NCI-H1436 (cell line): ENCODE measurements at places on chromosomes 16 and 17.
A peak's percentile ranks its signal among the peaks of the same experiment; 100 is the strongest.

DNA sequence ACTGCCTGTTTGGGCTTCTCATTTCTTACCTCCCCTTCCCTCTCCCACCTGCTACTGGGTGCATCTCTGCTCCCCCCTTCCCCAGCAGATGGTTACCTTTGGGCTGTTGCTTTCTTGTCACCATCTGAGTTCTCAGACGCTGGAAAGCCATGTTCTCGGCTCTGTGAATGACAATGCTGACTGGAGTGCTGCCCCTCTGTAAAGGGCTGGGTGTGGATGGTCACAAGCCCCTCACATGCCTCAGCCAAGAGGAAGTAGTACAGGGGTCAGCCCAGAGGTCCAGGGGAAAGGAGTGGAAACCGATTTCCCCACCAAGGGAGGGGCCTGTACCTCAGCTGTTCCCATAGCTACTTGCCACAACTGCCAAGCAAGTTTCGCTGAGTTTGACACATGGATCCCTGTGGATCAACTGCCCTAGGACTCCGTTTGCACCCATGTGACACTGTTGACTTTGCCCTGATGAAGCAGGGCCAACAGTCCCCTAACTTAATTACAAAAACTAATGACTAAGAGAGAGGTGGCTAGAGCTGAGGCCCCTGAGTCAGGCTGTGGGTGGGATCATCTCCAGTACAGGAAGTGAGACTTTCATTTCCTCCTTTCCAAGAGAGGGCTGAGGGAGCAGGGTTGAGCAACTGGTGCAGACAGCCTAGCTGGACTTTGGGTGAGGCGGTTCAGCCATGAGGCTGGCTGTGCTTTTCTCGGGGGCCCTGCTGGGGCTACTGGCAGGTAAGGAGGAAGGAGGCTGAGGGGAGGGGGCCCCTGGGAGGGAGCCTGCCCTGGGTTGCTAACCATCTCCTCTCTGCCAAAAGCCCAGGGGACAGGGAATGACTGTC lies at the start of gene CD68:
Gene CD68, plus strand, starts transcription at position 638 of the 833 bp plus-strand sequence. Its CDS starts 40 bp downstream, at position 678.
- DNase-seq, result no peak

DNA sequence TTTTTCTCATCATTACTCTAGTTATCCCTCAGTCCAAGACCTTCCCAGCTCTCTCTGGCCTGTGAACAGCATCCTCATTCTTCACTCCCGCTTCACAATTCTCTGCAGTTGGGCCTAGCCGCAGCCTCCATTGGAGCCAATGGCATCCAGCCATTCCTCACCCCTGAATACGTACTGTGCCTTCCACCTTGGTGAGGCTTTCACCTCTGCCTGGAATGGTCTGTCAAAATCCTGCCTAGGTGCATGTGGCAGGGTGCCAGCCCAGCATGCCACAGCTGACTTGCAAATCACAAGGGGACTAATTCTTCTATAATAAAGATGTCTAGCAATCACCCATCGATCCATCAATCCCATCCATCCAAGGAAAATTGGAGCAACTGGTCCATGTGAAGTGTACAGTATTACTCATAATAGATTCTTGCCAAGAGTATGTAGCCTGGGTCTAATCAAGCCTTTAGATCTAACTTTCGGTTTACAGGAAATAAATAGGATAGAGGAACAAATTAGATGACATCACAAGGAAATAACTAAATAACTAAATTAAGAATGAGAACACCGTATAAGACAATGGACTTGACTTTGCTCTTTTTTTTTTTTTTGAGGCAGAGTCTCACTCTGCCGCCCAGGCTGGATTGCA lies 5.1 kb upstream of the CX3CL1 start:
- DNase-seq, result no peak

GRCh38 chr16:15553313-15554088 lies 89.5 kb downstream of the MARF1 start:
- DNase-seq, result no peak

DNA sequence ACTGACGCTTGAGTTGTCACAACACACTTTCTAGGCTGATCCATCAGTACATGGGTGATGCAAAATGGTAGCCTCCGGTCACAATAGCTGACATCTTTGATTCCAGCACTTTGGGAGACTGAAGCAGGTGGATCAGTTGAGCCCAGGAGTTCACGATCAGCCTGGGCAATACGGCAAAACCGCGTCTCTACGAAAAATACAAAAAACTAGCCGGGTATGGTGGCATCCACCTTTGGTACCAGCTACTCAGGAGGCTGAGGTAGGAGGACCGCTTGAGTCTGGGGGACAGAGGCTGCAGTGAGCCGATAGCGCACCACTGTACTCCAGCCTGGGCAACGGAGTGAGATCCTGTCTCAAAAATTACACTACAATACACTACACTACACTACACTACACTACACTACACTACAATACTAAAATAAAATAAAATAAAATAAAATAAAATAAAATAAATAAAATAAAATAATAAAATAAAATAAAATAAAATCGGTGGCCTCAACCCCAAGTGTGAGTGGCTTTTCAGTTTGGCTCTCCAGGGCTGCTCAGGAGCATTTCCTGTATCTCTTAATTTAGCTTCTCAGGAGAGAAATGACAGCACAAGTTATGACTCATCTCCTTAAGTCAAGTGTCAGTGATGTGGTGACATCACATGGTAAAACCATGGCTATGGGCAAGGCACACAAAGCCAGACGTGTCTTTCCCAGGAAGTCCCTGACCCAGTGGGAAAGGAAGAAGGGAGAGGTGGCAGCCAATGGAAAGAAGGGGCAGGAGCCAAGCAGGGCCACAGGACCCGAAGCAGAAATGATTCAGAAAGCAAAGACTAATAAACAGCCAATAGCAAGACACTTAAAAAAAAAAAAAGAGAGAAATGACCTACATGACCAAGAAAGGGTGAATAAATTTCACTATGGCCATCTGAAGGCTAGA lies 75.3 kb upstream of the TBC1D3K start:
- DNase-seq, result no peak

DNA sequence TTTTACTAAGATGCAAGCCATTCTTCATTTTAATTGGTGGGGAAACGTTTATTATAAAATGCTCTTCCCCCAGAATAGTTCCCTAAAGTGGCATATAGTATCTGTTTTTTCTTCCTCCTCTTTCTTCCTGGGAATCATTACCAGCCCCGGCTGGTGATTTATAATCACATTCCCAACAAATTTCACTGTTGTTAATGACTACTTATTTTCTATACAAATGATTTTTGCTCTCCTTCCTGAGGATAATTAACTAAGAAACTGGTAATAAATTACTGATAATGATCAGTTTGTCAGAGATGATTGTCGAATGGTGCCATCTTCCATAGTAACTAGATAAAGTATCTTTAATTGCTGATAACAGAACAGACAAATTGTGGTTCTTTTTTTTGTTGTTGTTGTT lies 785.5 kb upstream of the RBFOX1 start:
- no peak for DNase-seq

DNA sequence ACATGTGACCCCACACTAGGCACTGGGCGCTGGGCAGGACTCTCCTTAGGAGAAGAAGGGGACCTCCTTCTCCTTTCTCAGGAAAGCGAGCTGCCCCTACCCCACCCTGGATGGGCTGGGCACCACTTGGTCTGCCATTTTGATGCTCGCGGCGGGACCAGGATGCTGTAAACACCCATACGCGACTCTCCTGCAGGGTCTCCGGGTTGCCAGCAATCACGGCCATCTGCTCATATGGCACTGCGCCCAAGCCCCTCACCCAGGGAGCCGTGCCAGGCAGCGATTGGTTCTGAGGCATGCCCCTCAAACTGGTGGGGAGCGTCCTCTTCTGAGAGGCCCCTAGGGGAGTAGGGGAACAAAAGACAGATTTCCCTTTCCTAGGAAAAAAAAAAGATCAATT lies 99.0 kb downstream of the C16orf78 start:
- no peak for DNase-seq

- no peak for DNase-seq
These were observed at the start of gene PRAC1 for GRCh38 chr17:48722201-48722907. TSS of gene PRAC1 (minus strand) at chr17:48722518. CDS start at chr17:48722392, 126 bp downstream.

DNA sequence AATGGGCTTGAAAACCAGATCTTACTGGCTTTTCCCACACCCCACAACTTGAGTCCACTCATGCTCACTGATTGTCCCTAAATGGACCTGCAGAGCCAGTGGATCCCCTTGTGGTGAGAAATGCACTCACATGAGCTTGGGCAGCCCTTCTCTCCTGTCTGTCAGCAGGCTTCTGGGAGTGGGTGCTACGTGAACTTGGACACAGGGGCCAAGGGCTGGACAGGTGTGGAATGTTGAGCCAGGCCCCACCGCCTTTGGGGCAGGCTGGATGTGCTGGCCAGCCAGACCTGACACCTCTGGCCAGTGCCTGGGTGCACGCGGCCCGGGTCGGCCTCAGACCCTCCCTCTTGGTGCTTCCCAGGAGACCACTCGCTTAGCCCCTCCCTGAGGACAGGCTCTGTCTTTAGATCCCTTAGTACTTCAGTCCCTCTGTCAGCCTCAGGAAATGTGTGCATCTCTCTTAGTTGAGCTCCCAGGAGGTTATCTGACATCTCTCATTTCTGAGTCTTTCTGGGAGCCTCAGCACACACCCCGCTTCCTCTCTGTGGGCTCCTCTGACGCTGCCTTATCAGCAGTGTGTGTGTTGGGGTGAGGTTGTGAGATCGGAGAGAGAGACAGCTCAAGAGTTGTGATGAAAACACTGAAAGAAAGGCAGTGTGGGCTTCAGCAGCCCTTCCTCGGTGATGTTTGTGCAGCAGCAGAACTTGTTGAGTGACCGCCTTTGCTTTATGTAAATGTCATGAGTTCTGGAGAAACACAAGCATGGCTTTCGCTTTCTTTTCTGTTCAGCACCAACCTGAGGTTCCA lies 117.0 kb downstream of the RAB11FIP4 start:
- no peak for DNase-seq

DNA sequence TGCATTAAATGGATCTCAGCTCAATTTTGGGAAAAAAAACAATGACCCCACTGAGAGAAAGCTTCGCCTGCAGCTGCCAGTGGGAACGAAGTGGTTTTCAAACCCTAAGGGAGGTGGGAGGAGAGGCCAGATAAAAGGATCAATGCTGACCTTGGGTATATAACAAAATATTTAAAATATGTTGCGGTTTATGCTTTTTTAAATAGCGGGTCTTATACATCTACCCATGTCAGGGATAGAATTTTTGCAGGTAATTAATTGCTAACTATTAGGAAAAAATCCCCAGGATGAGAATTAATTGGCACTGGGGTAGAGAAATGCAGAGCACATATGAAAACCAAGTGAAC lies 10.9 kb upstream of the FOXF1 start:
- no peak for DNase-seq

GRCh38 chr17:44448412-44448811 lies 54.8 kb downstream of the GPATCH8 start:
- no peak for DNase-seq

GRCh38 chr16:11892761-11893160 lies 23.0 kb downstream of the GSPT1 start:
- no peak for DNase-seq

DNA sequence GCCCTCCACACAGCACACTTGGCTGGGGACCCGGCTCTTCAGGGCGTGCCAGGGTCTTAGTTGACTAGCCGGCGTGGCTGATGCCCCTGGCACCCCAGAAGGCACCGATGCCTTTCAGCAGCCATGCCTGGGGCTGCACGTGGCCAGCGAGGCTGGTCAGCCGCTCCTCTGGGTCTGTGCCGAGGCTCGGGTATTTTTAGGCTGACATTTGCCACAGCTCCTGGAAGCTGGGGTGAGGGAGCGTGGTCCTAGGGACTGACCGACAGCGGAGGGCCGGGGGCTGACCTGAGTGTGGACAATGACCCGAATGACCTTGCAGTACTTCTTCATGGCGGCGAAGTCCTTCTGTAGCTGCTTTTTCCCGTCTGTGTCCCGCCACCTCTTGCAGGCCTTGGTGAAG lies 3.9 kb downstream of the RPL3L start:
- DNase-seq, result no peak

- DNase-seq, result no peak
These were observed 2.0 kb downstream of the STAT5B start for GRCh38 chr17:42274253-42274542.

- DNase-seq, result no peak
These were observed 4.0 kb downstream of the SKA2 start for GRCh38 chr17:59151006-59151405.

- no peak for DNase-seq
These were observed 72.3 kb downstream of the SEC14L1 start for GRCh38 chr17:77212833-77213777.

GRCh38 chr16:53530046-53530445 lies 27.0 kb upstream of the AKTIP start:
- no peak for DNase-seq

- no peak for DNase-seq
These were observed 1.8 kb downstream of the KRTAP9-4 start for GRCh38 chr17:41251261-41251660.

DNA sequence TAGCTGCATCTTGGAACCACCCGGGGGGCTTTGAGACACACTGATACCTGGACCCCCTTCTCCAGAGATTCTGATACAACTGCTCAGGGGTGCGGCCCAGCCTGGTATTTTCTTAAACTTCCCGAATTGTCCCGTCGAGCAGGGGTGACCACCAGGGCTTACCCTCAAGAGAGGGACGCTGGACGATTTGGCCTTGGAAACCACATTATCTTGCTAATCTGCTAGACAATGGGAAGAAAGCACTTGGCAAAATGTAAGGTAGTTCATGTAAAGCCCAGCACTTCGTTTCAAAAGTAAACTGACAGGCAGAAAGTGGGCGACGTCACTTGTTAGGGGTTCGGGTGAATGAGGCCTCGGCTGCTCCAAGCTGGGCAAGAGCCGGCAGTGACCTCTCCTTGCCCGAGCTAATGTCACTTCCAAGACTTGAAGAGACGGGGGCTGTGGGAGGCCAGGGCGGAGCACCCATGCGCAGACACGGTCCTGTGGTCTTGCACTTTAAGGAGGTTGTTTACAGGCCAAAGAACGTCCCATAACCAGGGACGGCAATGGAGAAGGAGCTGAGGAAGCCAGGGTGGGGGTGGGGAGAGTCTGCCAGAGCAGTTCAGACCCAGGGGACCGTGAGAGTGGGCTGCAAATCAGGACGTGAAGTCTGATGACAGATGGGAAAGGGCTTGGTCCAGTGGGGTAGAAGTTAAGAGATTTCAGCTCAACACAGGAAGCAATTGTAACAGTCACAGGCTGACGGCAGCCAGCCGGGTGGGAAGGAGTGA lies 152.7 kb upstream of the GSE1 start:
- DNase-seq, result peak; percentile 74

DNA sequence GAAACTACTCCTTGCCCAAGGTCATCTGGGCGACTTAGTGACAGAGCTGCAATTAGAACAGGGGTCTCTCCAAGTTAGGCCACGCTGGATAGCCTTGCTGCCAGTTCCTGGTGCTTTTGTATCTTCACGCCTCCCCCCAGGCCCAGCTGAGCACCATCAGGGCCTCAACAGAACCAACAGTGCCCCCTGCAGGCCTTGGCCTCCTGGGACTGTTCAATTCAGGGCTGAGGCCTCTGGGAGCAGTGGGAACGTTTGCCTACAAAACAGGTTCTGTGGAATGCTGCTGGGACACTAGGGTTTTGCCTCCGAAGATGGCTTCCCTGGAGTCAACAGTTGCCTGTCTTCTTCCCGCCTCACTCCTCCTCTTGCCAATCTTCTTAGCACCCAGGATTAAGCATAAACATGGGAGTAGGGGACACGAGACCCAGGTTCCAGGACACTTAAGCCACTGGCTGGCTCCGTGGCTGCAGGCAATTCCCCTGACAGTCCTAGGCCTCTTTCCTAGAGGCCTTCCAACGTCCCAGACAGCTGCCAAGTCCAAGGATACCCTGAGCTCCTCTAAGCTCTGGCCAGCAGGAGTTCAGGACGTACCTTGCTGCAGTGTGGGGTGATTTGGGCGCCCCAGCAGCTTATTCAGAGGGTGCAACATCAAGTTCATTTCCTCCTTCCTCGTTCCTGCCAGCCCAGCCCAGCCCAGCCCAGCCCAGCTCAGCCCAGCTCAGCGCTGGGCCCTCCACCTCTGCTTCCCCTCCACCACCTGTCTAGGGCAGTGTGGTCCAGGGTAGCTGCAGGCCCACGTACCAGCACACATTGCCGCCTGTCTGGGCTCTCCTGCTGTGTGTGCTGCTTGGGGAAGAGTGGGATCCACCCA lies 246.6 kb upstream of the RPL38 start:
- DNase-seq, result peak; percentile 70
